Caco-2 (cell line): ENCODE measurements at places on chromosomes 16 and 17. TPM values are rescaled to one million over a fixed set of nuclear protein-coding genes. Genes with fewer than 3 reads are reported as not detected.

GRCh38 chr17:42202696-42203095, 8.4 kb upstream of the GHDC start:
- no peak overlapping the region for H3K27ac ChIP-seq
- peaks cover 11% of the 10 kb centered on the region for H3K4me1 ChIP-seq
- DNase-seq: no peak
- no peaks in the 10 kb centered on the region for H3K27me3 ChIP-seq

- no peaks in the 10 kb centered on the region for H3K27me3 ChIP-seq
- DNase-seq: no peak
- no peak overlapping the region for H3K4me3 ChIP-seq
- no peaks in the 10 kb centered on the region for H3K4me1 ChIP-seq
- H3K36me3 ChIP-seq: no peaks in the 10 kb centered on the region
These were observed 389.2 kb upstream of the SALL1 start for GRCh38 chr16:51540259-51540658.

EXOC3L1 gene
- 0.61 and 0.72 TPM in 2 replicates for total RNA-seq

DNA sequence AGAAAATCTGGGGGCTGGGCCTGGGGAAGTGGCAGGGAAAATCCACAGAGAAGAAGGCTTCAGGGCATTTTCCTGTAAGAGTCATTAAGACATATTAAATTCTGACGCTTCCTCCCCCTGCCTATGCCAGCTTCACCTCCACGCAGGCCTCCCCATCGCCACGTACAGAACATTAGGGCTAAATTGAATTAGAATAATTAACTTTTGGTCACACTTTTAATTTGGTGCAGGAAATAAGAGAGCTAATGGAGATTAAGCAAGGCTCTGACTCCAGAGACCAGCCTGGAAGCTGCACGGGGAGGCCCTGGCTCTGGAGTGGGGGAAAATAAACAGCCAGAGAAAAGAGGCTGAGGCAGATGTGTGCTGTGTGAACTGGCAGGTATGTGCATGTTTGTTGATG, 148.0 kb downstream of the CCT6B start:
- no peaks in the 10 kb centered on the region for H3K36me3 ChIP-seq
- no peak overlapping the region for H3K27ac ChIP-seq
- no peak for DNase-seq
- 0 out of 2 replicates have a peak, but pooled peaks cover 1% of the 10 kb centered on the region for H3K27me3 ChIP-seq
- H3K4me1 ChIP-seq: no peaks in the 10 kb centered on the region

- no peak overlapping the region for H3K27ac ChIP-seq
- no peak for DNase-seq
- H3K4me1 ChIP-seq: peaks cover 25% of the 10 kb centered on the region
- no peaks in the 10 kb centered on the region for H3K36me3 ChIP-seq
These were observed 215.7 kb upstream of the CIBAR2 start for GRCh38 chr16:85327731-85328675.

GRCh38 chr17:4427505-4427904, 6.2 kb upstream of the SPNS3 start:
- H3K4me1 ChIP-seq: no peaks in the 10 kb centered on the region
- no peaks in the 10 kb centered on the region for H3K36me3 ChIP-seq
- no peak overlapping the region for H3K4me3 ChIP-seq
- H3K27ac ChIP-seq: no peak overlapping the region
- no peaks in the 10 kb centered on the region for H3K27me3 ChIP-seq

DNA sequence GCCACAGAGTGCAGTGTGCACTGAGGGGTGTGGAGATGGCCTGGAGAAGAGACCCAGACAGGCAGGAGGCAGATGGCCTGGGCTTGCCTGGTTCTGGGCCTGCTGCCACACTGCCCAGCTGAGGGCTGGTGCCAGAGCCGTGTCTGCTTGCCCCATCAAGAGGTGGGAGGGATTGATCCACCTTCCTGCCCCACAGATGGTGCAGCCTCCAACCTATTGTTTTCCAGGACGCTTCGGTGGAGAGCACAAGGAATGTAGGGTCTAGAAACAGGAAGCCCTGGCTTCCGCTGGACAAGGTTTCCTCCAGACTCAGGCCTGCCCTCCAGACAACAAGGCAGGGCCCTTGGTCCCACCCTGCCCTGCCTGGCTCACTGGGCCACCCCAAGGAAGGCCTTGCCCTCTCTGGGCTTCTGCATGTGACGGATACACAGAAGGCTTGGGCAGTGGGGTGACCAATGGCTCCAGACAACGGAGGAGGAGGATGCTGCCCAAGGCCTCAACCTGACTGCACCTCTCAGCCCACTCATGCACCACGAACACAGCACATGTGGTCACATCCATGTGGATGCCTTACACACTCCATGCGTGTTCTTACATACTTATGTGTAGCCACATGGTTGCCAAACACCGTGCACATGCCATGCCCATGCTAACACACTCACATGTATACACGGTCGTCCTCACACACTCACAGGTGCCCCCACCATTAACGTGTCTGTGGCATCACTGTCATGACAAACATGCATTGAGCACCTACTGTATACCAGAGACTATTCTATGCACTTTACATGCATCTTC, 6.5 kb upstream of the CDH5 start:
- no peak overlapping the region for H3K4me3 ChIP-seq
- no peaks in the 10 kb centered on the region for H3K36me3 ChIP-seq
- H3K27ac ChIP-seq: no peak overlapping the region
- peaks cover 6% of the 10 kb centered on the region; the same call in 1 of the 2 replicates for H3K4me1 ChIP-seq

- no peaks in the 10 kb centered on the region for H3K4me1 ChIP-seq
- no peak overlapping the region for H3K27ac ChIP-seq
- H3K4me3 ChIP-seq: no peak overlapping the region
- DNase-seq: no peak
These were observed 109.2 kb upstream of the NUDT7 start for GRCh38 chr16:77613095-77613494.

GRCh38 chr16:80570106-80570478, 29.3 kb downstream of the DYNLRB2 start:
- no peaks in the 10 kb centered on the region for H3K36me3 ChIP-seq
- no peaks in the 10 kb centered on the region; the same call in 1 of the 2 replicates for H3K27me3 ChIP-seq
- no peak overlapping the region for H3K27ac ChIP-seq
- DNase-seq: no peak
- H3K4me3 ChIP-seq: no peak overlapping the region

DNA sequence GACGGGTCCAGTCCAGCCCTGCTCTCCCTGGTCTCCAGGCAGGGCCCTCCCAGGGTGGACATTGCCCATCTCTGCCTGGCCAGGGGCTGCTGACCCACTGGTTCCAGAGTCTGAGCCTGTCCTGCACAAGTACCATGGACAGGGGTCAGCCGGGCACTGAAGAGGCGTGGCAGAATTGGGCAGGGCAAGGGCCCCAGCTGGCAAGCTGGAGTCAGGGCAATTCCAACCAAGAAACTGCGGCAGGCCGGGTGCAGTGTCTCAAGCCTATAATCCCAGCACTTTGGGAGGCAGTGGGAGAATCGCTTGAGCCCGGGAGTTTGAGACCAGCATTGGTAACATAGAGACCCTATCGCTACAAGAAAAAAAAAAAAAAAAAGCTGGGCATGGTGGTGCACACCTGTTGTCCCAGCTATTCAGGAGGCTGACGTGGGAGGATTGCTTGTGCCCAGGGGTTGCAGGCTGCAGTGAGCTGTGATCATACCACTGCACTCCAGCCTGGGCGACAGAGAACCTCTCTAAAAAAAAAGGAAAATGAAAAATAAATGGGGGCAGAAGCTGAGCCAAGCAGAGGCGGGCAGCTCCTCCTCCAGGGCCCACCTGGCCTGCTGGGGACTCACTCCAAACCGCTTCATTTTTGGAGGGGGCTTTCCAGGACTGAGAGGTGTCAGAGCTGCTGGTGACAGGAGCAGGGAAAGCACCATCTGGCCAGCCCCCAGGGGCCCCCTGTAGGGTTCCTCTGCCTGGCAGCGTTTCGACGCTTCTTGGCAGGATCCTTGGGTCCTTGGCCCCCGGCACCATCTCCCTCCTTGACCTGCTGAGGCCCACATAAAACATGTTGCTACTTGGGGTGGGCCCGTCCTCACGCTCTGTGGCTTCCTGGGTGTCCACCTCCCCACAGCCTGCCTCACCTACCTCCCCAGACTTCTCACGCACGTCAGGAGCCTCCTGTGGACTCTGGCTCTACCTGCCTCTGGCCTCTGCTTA, 2.9 kb upstream of the MAFG start:
- DNase-seq: no peak
- peaks cover 3% of the 10 kb centered on the region; the same call in 1 of the 2 replicates for H3K36me3 ChIP-seq
- no peak overlapping the region for H3K4me3 ChIP-seq
- peak overlapping the region; percentile 33 for H3K27ac ChIP-seq
- no peaks in the 10 kb centered on the region for H3K27me3 ChIP-seq

GRCh38 chr16:4018391-4018790, 97.9 kb downstream of the ADCY9 start:
- no peaks in the 10 kb centered on the region for H3K36me3 ChIP-seq
- no peak for DNase-seq
- H3K4me3 ChIP-seq: no peak overlapping the region
- H3K27ac ChIP-seq: peak overlapping the region; percentile 81
